ENCODE measurements at places on chromosomes 2 and 18.

GRCh38 chr18:49728542-49728941 lies 84.8 kb downstream of the ACAA2 start:
- DNase-seq: peak; percentile 36

DNA sequence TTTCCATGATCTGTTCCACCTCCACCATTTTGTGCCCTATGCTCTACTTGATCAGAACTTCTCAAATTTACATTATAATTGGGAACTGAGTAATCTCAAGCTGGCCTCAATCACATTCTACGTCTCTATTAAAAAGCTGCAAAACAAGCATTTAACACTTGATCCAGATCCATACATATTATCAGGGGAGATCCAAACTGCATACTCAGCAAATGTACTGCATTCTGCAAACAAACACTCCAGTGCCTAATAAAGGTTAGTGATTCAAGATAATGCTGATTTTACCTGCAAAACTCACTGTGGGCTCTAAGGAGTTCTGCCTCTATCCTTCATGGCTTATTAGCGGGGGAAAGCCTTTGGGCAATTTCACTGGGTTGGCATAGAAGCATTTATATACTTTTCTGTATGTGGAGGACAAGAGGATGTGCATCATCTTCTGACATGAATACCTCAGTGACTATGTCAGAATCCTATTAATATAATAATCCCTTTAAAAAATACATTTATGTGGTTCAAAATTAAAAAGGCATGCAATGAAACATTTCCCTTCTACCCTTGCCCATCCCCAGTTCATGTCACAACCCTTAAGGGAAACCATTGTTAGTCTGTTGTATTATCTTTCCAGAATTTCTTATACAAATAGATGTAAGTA lies 40.2 kb downstream of the GALNT14 start:
- no peak for DNase-seq

DNA sequence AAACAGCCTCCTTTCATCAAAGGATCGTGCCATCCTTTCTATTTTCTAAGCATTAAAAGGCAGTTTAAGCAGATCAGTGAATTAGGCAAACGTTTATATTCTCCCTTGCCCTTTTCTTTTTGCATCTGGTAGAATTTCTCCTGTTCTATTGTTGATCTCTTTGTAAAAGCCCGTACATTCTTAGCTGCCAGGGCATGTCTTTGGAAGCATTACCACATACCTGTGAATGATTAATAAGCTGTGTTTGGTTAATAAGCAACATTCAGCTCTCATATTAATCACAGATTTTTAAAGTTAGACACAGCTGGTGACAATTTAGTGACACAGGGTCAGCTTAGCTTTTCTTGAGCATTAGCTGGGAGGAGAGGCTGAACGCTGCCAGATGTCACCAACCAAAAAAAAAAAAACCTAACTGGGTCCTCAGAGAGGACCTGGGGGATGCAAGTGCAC lies 33.8 kb upstream of the CYP1B1 start:
- DNase-seq: no peak

DNA sequence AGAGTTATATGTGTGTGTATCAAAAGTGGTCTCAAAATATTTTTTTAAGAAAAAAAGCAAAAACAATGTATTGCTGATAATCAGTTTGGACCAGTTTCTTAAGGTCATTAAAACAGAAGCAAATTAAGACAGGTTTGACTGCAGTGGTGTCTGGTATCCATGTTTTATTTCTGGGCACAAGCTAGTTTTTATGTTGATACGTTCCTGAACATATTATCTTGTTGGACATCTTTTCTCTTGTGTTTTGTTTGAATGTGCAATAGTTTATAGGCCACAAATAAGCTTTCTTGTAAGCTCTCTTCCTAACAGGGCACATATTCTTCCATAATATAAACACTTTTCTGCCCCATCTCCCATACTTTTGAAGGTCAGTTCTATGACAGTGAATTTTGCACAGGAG lies 74.6 kb upstream of the FAM117B start:
- no peak for DNase-seq

DNA sequence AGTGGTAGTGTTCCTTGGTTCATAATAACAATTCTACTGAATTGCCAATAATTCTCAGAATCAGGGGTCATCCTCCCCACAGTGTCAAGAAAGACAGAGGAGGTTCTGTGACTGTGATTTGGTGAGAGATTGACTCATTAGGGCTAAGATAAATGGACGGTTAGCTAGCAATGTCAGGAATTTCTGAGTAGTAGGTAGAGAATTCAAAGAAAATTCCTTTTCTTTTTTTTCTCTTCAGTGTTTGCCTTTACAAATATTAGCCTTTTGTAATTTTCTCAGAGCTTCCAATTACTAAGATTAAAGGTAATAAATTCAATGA lies 16.8 kb upstream of the CRIM1 start:
- DNase-seq: no peak

DNA sequence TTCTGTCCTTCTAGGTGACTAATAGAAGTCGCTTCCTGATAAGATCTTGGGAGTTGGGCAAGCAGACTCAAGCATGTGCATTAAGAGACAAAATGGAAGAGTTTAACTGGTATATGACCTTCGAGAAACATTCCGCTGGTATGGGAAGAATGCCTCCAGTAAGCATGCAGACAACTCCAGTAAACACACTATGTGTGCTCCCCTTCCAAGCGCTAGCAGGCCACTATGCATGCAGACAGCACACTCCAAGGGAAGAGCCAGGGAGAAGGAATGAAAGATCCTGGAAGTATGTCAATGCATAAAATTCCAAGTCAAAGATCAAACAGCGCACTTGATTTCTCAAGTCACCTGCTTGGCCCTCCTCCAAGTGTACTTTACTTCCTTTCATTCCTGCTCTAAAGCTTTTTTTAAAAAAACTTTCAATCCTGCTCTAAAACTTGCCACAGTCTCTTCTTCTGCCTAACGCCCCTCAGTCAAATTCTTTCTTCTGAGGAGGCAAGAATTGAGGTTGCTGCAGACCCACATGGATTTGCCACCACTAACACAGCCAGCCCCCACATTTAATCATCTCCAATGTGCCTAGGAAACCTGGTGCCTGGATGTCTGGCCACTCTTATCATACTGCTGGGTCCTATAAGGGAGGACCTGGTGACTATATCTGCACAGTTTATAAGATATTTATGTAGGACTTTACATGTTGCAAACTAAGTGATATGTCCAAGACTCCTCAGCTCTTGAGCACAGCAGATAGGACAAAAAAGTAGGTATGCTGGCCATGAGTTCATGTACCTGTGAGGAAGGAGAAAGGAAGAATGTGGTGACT lies 239.8 kb downstream of the PDE11A start:
- DNase-seq: no peak

- DNase-seq: peak; percentile 37
Observed at GRCh38 chr2:181466661-181467576, 9.7 kb downstream of the ITGA4 start.

DNA sequence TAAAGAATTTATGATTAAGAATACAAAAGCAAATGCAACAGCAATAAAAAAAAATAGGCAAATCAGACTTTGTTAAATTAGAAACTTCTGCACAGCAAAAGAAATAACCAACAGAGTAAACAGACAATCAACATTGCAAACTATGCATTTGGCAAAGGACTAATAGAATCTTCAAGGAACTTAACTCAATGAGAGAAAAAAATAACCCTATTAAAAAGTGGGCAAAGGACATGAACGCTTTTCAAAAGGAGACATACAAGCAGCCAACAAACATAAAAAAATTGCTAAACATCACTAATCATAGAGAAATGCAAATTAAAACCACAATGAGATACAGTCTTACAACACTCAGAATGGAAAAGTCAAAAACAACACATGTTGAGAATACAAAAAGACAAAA lies 166.0 kb upstream of the DSEL start:
- no peak for DNase-seq

- DNase-seq: no peak
Observed at GRCh38 chr2:158380746-158381145, 75.8 kb downstream of the CCDC148 start.

DNA sequence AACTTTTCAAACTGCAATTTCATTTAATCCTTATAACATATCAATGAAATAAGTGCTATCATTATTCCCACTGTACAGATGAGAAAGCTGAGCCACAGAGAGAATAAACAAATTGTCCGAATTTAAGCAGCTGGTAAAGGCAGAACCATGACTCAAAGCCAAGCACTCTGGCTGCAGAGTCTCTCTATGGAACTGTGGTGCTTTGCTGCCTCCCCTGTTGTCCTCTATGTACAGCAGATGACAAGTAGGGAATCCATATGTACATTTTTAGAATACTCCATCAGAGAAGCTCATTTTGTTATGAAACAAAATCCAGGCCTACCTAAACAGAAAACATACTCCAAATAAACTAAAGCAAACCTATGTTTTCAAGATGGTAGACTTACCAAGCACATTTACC lies 45.1 kb downstream of the FARSB start:
- no peak for DNase-seq

DNA sequence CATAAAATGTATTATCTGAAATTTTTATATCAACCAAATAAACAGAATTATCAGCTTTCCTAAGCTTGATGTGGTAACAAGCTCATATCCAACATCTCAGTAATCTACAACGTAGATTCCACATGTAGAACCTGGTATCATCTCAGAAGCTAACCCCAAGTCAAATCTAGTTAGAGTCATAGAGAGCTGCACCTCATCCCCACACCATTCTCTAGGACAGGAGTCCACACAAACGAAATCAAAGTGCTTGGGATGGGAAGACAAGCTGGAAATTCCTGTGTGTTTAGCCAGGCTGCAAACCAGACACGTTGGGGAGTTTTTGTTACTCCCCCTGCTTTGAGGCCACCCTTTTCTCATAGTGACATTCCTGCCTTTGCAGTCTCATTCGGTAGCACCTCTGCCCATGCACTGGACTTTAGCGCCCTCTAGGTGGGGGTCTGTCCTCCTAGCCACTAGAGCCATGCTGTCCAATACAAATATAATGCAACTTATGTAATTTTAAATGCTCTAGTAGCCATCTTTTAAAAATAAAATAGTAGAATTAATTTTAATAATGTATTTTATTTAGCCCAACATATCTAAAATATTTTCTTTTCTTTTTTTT lies 28.1 kb upstream of the SATB2 start:
- peak; percentile 67 for DNase-seq

- no peak for DNase-seq
Observed at GRCh38 chr2:105889046-105889445, 144.3 kb downstream of the NCK2 start.

- peak; percentile 83 for DNase-seq
Observed at GRCh38 chr2:104416339-104417000, 437.4 kb upstream of the POU3F3 start.

GRCh38 chr18:11820697-11821096 lies 30.5 kb upstream of the CHMP1B start:
- no peak for DNase-seq

GRCh38 chr2:121735518-121736074 lies 1.1 kb downstream of the NIFK start:
- no peak for DNase-seq

- DNase-seq: no peak
Observed at GRCh38 chr2:182545420-182546167, 118.8 kb upstream of the PDE1A start.

DNA sequence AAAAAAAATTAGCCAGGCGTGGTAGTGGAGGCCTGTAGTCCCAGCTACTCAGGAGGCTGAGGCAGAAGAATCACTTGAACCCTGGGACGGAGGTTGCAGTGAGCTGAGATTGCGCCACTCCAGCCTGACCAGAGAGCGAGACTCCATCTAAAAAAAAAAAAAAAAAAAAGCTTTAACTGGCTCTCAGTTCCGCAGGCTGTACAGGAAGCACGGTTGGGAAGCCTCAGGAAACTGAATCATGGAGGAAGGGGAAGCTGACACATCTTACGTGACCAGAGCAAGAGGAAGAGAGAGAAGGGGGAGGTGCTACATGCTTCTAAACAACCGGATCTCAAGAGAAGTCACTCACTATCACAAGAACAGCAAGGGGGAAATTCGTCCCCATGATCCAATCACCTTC lies 505.6 kb upstream of the SLC8A1 start:
- DNase-seq: no peak

GRCh38 chr2:118813601-118814339 lies 33.7 kb downstream of the EN1 start:
- no peak for DNase-seq

- peak; percentile 1 for DNase-seq
Observed at GRCh38 chr2:48131539-48132270, 225.4 kb upstream of the FBXO11 start.

DNA sequence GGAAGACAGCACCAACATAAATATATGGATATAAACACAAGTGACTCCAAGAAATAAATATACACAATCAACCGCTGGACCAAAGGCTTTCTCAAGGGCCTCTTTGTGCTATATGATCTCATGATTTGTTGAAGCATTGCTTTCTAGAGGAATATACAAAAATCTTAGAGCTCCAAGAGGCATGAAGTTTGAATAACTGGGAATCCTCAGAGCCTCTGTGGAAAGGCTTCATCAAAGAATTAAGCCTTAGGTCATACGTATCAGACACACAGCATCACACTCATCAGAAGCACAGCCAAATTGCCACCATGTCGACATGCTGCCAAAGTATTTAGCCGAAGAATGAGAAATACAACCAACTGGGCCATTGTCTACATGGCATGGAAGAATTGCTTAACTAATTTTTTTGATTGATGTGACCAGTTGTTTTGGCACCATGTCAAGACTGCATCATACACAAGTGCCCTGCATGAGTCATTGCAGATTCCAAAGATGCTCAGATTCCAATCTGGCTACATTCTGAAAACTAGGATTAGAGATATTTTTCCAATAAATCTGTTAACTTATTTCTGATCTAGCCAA lies 860.6 kb upstream of the ZEB2 start:
- no peak for DNase-seq

- no peak for DNase-seq
Observed at GRCh38 chr2:222514901-222515300, 90.6 kb downstream of the SGPP2 start.

DNA sequence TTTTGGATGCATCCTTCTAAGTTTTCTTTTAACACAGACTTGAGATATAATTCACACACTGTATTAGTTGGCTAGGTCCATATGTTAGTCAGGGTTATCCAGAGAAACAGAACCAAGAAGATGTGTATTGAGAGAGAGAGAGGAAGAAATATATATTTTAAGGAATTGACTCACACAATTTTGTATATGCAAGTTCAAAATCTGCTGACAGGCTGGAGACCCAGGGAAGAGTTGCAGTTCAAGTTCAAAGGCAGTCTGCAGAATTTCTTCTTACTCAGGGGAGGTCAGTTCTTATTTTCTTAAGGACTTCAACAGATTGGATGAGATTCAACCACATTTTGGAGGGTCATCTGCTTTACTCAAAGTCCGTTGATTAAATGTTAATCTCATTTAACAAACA lies 23.0 kb upstream of the MRO start:
- no peak for DNase-seq

Data from NCI-H748 treated with DMSO at 0.1 percent for 48 hours (cell line).